ENCODE measurements at places on chromosomes 16 and 17.

DNA sequence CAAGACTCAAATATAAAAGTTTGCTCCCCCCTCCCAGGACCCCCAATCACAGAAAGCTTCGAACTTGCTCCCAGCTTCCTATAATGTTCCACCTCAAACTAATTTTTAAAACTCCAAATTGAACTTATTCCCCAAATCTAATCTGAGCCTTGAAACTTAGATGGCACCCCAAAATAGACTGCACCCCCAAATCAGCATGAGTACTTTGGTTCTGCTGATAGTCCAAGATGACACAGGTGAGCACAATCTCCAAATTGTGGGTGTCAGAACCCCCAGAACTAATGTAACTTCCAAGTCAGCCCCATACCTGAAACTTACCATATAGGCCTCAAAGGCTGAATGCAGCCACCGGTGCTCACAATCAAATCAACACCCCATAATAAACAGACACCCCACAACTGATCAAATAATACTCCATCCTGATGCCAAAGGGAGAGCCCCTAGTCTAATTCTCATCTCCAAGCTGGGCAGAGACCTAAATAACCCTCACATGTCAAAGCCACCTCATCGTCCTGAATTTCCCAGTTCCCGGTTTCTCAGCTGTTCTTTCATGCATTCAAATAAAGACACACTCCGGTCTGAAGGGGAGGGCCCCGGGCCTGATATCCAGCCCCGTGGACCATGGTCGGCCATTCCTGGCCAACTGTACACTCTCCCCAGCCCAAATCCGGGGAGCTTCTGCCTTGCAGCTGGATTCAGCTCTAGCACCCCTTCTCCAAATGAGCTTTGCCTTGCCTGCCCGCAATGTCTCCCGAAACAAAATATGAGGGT, 1.8 kb upstream of the BCL6B start:
- DNase-seq: no peak

GRCh38 chr17:33948309-33948708, 306.8 kb upstream of the CCL2 start:
- no peak for DNase-seq

GRCh38 chr16:84194018-84194417, 3.1 kb downstream of the ADAD2 start:
- no peak for DNase-seq

DNA sequence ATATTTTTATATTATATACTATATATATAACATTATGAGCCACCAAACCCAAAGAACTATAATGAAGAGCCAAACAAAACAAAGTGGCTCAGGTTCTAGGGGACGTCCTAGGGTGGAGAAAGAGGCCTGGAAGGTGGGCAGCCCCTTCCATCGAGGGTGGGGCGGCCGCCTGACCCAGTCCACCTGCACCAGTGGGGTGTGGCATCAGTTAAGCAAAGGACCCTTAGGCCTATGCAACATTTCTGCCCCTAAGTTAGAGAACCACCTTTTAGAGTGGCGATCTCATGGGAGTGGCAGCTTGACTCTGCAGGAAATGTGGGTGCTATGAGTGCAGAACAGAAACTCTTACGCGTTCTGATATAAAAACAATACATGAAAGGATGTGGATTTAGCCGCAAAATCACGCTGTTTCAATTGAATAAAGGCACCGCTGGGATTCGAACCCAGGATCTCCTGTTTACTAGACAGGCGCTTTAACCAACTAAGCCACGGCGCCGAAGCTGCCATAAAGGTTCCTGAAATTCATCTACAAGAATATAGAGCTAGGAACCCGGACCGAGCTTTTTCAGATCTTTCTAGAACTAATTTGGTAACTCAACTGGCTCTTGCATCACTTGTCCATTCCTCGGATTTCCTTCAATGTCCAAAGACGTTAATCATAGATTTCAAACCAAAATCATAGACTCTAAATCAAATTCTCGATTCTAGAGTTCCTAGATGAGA, 15.6 kb upstream of the AURKB start:
- DNase-seq: peak; percentile 88

- DNase-seq: no peak
Observed at GRCh38 chr17:31294231-31294630, 2.8 kb downstream of the OMG start.

DNA sequence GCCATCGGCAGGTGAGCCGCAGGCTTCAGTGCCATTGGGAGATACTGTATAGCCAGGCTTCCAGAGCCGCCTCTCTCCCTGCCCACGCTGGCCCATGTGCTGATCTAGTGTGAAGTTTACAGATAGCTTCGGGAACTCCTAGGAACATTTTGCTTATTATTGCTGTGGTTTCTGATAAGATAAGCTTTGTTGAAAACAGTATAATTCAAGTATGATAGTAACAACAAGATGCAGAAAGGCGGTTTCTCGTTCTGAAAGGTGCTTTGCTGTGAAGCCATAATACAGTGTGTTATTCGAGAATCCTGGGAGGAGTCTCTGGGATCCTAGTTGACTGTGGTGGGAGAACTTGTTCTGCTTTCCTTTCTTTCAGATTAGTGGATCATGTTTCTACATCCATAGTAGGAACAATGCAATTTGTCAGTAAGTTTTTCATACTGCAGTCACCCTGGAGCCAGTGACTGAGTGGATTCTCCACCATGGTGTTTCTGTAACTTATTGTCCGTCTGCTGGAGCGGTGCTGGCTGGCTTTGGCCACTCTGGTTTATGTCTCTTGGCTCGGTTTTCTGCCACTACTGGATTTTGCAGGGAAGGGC, 31.5 kb downstream of the RAB11FIP3 start:
- no peak for DNase-seq

DNA sequence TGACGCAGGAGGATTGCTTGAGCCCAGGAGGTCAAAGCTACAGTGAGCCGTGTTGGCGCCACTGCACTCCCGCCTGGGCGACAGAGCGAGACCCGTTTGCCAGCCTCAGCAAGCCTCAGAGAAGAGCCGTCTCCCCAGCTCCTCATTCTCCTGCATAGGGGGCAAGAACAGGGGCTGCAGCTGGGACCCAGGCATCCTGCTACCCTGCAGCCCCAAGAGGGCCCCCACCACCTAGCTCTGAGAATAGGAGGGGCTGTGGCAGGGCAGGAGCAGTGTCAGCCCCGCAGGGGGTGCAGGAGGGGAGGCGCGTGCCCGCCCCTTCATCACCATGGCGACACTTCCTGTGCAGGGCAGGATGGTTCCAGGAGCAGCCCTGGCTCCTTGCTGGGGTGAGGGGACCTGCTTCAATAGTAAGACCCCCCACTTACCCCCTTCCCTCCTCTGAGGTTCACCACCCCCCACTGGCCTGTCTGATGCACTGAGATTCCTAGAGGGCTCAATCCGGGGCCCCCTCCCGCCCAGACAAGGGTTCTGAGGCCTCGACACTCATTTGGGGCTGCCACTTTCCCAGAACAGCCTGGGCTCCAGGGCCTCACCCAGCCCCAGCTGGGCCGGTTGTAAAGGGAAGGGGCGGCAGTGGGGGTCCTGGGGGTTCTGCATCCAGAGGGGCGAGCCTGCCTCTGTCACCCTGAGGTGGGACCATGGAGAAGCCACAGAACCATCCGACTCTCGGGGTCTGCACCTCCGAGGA, 20.2 kb downstream of the VASN start:
- no peak for DNase-seq

- no peak for DNase-seq
Observed at GRCh38 chr17:47281216-47281615, 27.6 kb downstream of the ITGB3 start.

DNA sequence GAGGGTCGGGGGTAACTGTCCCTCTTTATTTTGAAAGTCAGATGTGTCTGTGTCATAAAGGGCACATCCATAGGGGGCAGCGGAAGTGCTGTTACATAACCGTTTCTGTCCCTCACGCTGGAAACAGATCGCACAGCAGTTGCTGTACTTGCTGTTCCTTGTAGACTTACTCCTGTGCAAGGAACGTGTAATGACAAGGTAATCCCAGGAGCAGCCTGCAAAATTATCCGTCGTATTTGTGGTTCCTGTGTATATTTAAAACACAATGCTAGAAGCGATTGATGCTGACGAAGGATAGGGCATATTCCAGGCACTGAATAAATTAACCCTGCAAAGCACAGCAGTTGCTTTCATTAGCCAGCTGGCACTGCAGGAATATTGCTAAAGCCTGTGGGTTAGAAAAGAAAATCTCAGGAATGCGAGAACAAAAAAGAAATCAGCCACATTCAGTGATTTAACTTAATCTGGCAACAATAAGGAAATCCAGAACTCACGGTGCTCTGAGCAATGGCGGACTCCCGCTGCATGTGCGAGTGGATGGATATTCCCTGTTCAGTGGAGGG, 76.2 kb downstream of the SPECC1 start:
- DNase-seq: no peak

GRCh38 chr17:74604761-74605160, 12.7 kb upstream of the CD300LD start:
- no peak for DNase-seq

GRCh38 chr16:47612711-47613110, 151.6 kb downstream of the PHKB start:
- no peak for DNase-seq

GRCh38 chr16:81832801-81833547, 53.9 kb downstream of the PLCG2 start:
- no peak for DNase-seq

DNA sequence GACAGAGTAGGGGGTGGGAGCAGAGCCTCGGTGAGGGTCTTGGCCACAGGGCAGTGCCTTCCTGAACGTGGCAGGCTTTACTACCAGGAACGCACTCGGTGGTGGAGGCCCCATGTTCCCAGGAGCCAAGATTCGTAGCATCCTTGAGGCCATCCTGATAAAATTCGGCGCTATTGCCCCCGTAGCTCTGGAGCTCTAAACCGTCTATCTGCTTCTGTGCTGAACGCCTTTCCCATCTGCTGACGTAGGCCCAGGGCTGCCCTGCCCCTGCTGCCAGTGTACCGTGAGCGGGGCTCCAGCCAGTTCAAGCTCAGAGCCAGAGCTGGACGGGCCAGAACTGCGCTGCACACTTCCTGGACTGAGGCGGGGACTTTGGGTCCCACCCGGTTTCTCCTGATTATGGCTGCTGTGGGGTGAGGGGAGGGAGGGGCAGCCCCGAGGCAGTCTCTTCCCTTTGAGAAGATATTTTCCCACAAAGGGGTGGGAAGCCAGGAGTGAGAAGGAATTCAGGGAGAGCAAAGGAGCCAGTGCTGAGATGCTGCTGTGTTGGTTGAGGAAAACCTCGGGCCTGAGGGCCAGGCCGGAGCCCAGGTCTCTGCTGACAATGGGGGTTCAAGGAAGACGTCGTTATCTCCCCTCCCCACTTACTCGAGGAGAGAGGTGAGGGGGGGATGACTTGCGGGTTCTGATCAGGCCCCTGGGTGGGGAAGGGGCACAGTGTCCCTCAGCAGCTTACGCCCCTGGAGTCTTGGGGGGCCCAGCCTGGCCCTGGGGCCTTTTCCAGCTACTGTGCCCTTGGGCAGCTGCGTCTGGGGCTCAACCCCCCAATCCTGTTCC, 29.4 kb downstream of the OR1D5 start:
- DNase-seq: no peak

DNA sequence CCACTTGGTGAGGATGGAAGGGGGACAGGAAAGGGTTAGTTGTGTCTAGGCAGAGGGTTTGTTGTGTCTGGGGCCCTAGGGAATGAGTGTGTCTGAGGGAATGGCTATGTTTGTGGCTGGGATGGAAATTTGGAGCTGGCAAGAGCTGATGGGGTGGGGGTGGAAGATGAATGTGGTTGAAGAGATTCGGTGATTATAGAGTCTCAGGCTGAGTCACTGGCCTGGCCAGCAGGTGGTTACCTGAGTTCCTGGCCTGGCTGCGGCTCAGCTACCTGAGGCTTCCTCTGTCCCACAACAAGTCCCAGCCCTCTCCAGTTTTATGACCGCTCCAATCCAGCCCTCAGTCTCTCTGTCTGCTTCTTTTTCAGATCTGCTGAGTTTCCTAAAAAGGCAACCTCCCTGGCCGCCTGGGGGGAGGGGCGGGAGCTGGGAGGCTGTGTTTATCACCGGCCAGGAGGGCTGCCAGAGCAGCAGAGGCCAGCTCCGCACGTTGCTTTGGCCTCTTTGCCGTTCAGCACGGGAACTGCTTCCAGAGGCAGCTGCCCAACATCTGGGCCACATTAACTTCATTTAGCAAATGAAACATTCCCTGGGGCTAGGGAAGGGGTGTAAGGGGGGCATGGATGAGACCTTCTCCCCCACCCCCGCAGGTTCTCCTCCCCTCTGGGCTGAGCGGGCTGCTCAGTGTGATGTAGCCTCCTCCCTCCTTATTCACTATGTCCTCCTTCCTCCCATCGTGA, 21.8 kb downstream of the ITGB3 start:
- no peak for DNase-seq
